Osteoblast (primary cell): ENCODE measurements at places on chromosomes 2 and 18. TPM values are rescaled to one million over a fixed set of nuclear protein-coding genes. Genes with fewer than 3 reads are reported as not detected.
A peak's percentile ranks its signal among the peaks of the same experiment; 100 is the strongest.

DNA sequence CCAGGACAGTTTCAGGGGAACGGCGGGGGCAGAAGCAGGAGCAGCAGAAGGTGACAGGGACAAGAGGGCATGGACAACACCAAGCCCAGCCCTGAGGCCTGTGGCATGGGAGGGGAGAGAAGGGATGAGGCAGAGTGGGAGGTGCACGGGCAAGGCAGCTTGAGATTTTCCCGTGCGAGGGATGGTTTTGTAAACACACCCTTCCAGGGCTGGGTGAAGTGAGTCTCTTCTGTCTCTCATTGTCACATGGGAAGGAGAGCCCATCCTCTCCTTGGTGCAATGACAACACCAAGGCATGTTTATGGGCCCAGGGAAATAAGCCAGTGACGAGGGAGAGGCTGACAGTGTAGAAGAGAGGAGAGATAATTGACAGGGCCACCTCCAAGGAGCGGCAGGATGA lies 69.6 kb upstream of the RIOK3 start:
- no peak for DNase-seq

DNA sequence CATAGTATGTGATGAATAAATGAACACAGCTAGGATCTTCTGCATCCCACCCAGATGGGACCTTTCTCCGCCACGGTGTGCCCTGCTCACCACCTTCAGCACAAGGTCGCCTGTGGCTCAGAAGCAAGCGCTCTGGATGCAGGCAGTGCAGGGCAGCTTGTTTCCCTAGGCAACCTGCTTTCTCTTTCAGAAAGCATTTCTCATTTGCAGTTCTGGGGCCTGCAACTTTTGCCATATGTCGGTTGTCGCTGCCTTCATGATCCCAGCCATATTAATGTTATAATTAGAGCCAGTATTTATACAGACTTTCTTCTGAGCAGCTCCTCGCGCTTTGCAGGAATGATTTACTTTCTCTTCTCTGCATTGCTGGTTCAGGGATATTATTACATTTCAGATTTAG lies 692.8 kb downstream of the RNF144A start:
- DNase-seq, result peak; percentile 49

- no peak for DNase-seq
Measured at GRCh38 chr2:239876271-239876947, 148.7 kb downstream of the NDUFA10 start.

ACADL gene
- total RNA-seq, result not detected in 2 replicates

TXNDC2 gene
- 0.29 and 0.36 TPM in 2 replicates for total RNA-seq

FSIP2 gene
- total RNA-seq, result under 0.01 TPM in 2 replicates

FOXD4L1 gene
- under 0.01 and 0.29 TPM in 2 replicates for total RNA-seq

DNA sequence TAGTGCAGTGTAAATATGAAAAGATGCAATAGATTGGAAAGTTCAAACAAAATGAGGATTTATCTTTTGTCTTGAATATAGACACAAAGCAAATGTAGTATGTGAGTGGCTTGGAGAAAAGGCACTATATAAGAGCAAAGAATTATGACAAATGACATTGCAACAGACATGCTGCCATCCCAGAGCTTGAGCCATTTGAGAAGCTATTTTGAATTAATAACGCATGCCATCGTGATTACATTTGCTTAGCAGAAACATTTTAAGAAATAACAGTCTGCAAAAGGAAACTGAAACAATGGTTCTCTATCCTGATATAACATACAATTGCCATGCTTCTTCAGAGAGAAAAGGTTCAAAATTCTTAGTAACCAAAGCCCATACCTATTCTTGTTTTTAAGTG lies 677.1 kb downstream of the ZEB2 start:
- no peak for DNase-seq

DNA sequence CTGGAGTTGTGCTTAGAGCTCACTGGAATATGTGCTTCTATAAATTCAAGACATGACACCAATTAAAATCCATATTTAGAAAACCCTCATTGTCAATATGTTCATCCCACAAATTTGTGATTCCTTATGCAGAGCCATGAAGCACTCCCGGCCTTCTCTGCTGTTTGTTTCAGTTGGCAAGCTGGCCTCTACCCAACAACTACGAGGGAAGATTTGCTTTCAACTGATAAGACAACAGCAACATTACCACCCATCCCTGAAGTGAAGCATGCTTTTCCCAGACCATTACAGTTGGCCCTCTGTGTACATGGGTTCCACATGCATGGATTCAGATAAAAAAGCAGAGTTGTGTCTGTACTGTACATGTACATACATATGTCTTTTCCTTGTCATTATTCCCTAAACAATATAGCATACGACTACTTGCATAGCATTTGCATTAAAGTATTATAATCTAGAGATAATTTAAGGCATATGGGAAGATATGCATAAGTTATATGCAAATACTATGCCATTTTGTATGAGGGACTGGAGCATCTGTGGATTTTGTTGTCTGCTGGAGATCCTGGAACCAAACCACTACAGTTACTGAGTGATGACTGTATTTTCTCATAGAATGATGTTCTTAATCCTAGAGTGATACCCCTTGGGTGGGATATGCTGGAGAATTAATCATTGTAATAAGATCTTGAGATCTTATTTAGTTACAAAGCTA lies 77.6 kb upstream of the MC2R start:
- DNase-seq, result no peak

- no peak for DNase-seq
Measured at GRCh38 chr18:67961701-67962440, 445.4 kb upstream of the DSEL start.

DNA sequence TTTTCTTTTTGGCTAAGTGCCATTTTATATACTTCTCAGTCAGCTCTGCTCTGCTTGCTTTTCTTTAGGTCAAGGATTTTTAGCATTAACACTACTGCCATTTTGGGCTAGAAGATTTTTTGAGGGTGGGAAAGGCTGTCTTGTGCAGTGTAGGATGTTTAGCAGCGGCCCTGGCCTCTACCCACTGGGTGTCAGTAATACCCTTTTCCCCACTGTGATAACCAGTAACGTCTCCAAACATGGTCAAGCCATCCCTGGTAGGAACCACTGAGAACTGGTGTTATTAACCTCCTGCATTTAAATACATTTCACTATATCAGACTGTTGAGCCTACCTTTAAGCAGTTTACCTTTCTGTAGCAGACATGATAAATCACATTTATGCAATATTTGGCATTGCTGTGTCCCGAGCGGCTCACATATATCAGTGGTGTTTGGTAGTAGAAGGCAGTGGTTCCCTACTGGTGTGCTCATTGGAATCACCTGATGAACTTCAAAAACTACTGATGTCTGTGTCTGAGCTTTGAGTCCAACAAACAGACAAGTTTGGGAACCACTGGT lies 70.5 kb downstream of the CEP192 start:
- no peak for DNase-seq

- DNase-seq, result no peak
Measured at GRCh38 chr2:115603285-115603684, 1160.8 kb downstream of the DPP10 start.

DNA sequence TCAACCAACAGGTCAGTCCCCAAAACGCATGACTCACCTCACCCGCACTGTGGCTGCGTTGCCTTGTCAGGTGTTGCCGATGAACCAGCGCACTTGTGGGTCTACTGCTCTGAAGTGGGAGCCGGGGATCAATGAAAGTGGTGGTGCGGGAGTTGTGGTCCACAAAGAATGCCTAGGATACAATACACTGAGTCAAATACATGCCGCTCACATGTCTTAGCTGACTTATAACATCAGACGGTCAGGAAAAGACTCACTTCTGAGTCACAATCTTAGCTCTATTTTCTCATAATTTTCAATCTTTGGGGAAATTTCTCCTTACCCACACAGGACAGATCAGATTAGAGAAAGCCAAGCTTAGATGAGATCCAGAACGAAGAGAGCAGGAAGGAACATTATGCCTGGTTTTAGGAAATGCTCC lies 107.1 kb upstream of the STK17B start:
- peak; percentile 86 for DNase-seq

- DNase-seq, result no peak
Measured at GRCh38 chr2:126664639-126665038, 8.7 kb downstream of the GYPC start.

DNA sequence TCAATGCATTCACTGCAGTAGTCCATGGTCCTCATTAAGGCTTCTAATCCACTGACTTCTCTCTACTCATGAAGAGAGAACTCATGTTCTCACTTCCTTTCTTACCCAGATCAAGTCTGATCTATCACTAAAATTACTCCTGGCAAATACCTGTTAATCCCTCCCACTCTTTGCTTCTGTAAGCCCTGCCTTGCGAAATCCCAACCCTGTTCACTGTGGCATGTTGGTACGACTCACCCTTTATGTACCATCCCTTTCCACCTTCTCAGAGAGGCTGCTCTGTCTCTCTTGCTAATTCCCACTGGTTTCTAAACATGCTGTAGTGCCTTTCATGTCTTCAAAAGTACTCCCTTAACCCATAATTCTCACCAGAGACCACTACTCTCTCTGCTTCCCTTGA lies 272.2 kb upstream of the ACVR2A start:
- no peak for DNase-seq

- DNase-seq, result peak; percentile 98
Measured at GRCh38 chr2:20642055-20642971, 8.6 kb downstream of the HS1BP3 start.

- no peak for DNase-seq
Measured at GRCh38 chr2:233929352-233930022, 12.3 kb downstream of the TRPM8 start.

- DNase-seq, result no peak
Measured at GRCh38 chr2:112840068-112840445, 3.5 kb upstream of the IL1B start.

DNA sequence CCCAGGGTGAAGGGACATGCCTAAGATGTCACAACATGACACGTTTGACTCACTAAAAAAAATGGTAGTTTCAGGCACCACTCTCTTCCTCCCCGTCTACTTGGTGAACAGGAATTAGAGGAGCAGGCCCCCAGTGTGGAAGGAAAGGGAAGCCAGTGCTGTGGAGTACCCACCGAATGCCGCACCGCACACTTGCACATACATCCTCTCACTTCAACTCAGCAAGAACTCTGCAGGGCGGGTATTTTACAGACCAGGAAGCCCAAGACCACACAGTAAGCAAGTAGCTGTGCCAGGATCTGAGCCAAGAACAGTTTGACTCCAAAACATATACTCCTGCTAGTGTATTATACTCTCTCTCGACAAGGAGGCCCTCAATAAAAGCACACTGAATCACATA lies 69.8 kb downstream of the BCL2 start:
- DNase-seq, result no peak

VAMP5 gene
- total RNA-seq, result 21.8 and 27.1 TPM in 2 replicates

DNA sequence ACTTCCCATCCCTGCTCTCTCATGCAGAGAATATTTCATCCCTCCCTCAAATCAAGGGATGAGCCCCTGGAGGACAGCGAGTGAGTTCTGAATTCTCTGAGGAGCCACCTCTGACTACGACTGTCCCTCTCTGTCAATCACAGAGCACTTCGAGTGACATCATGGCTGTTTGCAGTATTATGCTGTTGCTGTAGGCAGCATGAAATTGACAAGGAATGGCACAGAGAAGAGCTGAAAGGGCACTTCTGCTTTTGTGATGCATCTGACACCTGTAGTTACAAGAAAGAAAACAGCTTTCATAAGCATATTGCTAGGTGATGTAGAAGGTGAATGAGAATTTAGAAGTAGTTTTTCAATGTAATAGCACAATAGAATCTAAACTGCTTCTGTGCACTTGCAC lies 166.9 kb downstream of the ARHGAP15 start:
- no peak for DNase-seq

DNA sequence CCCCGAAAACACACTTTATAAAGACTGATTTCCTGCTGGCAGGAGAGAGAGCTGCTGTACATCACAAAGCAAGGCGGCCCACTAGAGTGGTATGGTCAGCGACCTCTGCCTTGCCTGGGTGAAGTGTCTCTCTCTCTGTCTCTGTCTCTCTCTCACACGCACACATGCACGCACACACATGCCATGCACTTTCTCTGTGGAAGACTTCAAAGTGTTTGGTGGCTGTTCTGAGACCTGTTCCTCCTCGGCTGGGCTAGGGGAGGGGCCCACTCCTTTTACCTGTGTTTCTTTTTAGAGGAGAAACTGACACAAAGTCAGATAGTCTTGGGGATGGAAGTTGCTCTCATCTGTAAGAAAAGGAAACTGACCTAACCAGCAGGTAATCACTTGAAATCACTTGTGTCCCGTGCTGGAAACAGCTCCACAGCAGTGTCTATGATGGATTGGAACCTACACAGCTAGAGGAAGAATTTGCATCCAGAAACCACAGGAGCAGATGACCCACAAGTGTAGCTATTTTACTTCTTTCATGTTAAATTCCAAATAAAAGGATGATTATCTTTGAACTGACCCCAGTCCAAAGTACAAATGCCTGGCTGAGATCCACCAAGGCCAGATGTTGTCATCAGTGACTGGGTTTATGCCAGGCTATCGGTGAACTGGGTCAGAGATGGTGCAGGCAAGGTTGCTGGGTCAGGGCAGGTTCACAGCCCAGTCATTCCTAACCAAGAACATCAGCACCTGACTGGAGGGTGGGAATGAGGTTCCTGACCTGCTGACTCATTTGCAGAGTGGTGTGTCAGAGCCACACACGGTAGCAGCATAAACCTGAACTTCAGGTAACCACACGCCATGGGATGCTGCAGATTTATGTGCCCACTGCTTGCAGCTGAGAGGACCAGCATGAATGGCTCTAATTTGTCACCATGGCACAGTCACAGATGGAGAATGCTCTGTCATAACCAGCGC lies 63.0 kb downstream of the NPAS2 start:
- no peak for DNase-seq
